Heart left ventricle (tissue), 16 donors: ENCODE measurements at places on chromosomes 2 and 18.

- H3K27me3 ChIP-seq: no peaks in the 10 kb centered on the region
- no peaks in the 10 kb centered on the region for H3K36me3 ChIP-seq
- H3K4me3 ChIP-seq: no peak overlapping the region
- H3K27ac ChIP-seq: no peak overlapping the region
Observed at GRCh38 chr2:10412380-10412779, 35.7 kb downstream of the ODC1 start.

GRCh38 chr2:58107803-58108710, 61.5 kb downstream of the VRK2 start:
- H3K27me3 ChIP-seq: no peaks in the 10 kb centered on the region
- H3K36me3 ChIP-seq: no peaks in the 10 kb centered on the region
- H3K27ac ChIP-seq: no peak overlapping the region
- DNase-seq: no peak
- H3K4me1 ChIP-seq: no peaks in the 10 kb centered on the region
- no peak overlapping the region for H3K4me3 ChIP-seq

GRCh38 chr2:203880557-203881125, 13.1 kb downstream of the CTLA4 start:
- H3K27ac ChIP-seq: no peak overlapping the region
- no peak overlapping the region for H3K4me3 ChIP-seq
- no peaks in the 10 kb centered on the region for H3K27me3 ChIP-seq

- no peaks in the 10 kb centered on the region for H3K27me3 ChIP-seq
- no peaks in the 10 kb centered on the region for H3K36me3 ChIP-seq
- no peak overlapping the region for H3K4me3 ChIP-seq
- H3K4me1 ChIP-seq: no peaks in the 10 kb centered on the region
- no peak overlapping the region for H3K27ac ChIP-seq
- DNase-seq: no peak
Observed at GRCh38 chr2:112343827-112344585, 68.6 kb downstream of the ZC3H6 start.

DNA sequence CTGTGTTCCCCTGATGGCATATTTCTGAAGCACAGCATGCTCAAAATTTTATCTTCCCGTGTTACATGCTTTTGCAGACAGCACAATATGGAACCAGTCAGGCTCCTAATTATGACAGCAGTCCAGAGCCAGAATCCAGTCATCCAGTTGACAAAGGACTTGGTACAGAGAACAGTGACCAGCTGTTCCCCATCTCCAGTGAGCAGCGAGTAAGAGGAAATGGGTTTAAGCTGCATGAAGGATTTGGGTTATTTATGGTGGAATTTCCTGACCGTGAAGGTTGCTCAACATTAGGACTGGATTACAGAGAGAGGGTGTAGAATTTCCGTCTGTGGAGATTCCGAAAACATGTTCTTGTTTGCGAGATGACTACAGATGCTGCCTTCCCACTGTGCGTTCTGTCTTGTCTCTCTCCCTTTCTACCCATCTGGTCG, 24.4 kb downstream of the SGPP2 start:
- no peaks in the 10 kb centered on the region for H3K27me3 ChIP-seq
- no peaks in the 10 kb centered on the region for H3K36me3 ChIP-seq
- H3K4me3 ChIP-seq: no peak overlapping the region
- peaks cover 6% of the 10 kb centered on the region for H3K4me1 ChIP-seq
- DNase-seq: peak; percentile 55

DNA sequence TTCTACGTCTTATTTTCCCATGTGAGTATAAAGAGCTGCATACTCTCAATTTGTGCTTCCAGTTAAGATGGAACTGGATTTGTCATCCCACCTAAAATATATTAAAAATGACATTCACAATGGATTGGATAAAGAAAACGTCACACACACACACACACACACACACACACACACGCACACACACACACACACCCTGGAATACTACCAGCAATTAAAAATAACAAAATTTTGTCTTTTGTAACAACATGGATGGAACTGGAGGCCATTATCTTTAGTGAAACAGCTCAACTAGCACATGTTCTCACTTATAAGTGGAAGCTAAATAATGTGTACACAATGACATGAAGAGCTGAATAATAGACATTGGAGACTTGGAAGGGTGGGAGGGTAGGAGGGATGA, 3.8 kb upstream of the QPCT start:
- H3K4me1 ChIP-seq: peaks cover 12% of the 10 kb centered on the region
- no peak overlapping the region for H3K4me3 ChIP-seq
- H3K27ac ChIP-seq: no peak overlapping the region
- no peak for DNase-seq

- H3K4me3 ChIP-seq: no peak overlapping the region
- DNase-seq: no peak
- no peaks in the 10 kb centered on the region for H3K4me1 ChIP-seq
- no peak overlapping the region for H3K27ac ChIP-seq
Observed at GRCh38 chr2:118667964-118668363, 179.5 kb downstream of the EN1 start.

DNA sequence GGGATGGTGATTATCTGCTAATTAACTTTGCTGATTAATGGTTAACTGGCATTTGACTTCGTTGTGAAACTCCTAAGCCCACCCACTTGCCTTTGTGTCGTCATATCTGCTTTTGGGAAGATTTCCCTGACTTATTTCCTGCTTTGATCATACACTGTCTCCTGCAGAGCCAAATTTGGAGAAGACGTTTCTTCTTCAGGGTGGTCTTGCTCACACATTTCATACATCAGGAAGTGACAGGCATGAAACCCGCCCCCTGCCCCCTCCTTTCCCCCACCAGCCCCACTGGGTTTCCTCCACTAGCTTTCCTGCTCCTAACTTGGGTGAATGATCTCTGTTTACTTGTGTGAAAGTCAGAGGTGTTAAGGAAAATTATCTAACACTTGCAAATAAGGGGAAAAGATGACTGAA, 300.1 kb downstream of the TSN start:
- no peak overlapping the region for H3K27ac ChIP-seq
- no peaks in the 10 kb centered on the region for H3K4me1 ChIP-seq
- no peak overlapping the region for H3K4me3 ChIP-seq
- no peak for DNase-seq
- no peaks in the 10 kb centered on the region for H3K27me3 ChIP-seq
- no peaks in the 10 kb centered on the region for H3K36me3 ChIP-seq

DNA sequence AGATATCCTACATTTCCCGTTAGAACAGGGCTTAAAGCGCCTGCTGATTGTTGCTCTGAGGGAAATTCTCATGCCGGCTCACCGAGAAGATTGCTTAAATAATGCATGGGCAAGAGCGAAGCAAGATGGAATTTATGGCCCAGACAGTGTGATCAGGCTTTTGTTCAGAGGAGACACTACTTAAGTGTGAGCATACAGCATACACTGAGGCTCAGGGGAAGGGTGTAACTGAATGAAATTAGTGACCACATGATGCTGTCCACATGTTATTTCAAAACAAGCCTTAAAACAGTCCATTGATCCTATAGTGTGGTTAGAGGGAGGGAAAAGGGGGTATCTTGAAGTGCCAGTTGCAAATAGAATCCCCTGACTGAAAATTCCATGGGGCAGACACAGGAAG, 125.5 kb downstream of the RAPGEF4 start:
- no peak for DNase-seq
- peak overlapping the region; percentile 57 for H3K27ac ChIP-seq
- H3K4me1 ChIP-seq: peaks cover 47% of the 10 kb centered on the region
- H3K4me3 ChIP-seq: no peak overlapping the region
- no peaks in the 10 kb centered on the region for H3K36me3 ChIP-seq
